Activated naive CD4-positive, alpha-beta T cell treated with anti-CD3 and anti-CD28 coated beads, Interleukin-2, amount 50 U/mL, for 72 hours (primary cell): ENCODE measurements at places on chromosomes 1 and 21. TPM values are rescaled to one million over a fixed set of nuclear protein-coding genes. Genes with fewer than 3 reads are reported as not detected.

DNA sequence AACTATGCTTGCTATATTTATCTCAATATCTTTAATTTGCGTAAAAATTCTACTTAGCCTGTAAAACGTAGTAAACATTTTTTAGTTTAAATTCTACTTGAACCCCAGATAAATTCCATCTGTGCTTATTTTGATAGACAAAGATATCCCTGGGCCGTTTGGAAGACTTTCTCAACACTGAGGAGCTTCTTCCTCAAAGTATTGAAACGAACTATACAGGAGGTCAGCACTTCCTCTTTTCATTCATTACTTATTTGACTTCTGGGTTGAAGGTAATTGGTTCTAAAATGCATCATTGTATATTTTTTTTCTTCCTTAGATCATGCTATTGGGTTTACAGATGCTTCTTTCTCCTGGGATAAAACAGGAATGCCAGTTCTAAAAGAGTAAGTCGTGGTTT is 74.7 kb downstream of the HSPA13 start:
- DNase-seq = no peak

- no peak for DNase-seq
These were observed 52.1 kb downstream of the COL6A1 start for GRCh38 chr21:46033410-46034400.

Gene LRRC3
- 4.8 TPM for total RNA-seq

GRCh38 chr1:175072099-175072951 is 4.7 kb downstream of the TNN start:
- DNase-seq = peak; percentile 27

DNA sequence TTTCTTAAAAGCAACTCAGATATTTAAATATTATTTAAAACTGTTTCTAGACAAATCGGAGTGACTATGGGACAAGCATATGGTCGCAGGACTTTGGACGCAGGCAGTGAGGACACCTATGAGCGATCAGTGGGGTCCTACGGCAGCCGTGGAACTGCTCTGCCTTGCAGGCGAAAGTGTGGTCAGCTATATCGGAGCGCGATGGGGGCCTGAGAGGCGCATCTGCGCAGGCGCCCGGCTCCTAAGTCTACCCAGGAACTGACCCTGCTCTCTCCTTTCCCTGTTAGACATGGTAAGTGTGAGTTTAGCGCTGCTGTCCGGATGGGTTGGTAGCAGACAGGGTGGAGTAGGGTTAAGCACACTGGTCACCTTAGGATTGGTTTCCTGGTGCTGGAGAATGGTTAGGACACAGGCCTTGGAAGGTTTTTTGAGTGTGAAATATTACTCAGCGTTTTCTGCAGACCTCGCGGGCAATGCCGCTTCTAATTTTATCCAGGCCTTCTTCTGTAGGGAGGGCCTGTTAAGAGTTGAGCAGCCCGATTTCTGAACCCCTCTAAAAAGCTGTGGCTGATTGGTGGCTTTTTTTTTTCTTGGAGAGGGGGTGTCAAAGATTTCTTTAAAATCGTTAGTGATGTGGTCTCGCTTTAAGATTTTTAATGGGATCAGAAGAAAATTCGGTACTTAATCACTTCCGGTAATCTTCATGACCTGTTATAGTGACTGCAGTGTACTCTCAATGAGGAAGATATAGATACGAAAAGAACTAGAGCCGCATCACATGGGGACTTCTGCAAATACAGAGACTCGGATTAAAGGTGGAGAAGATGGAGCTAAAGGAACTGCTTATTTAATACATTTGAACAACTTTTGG is at the start of gene RABGGTB:
Gene RABGGTB, plus strand, starts transcription at position 274 of the 871 bp plus-strand sequence. Its CDS starts 16 bp downstream, at position 290.
- DNase-seq = peak; percentile 93

DNA sequence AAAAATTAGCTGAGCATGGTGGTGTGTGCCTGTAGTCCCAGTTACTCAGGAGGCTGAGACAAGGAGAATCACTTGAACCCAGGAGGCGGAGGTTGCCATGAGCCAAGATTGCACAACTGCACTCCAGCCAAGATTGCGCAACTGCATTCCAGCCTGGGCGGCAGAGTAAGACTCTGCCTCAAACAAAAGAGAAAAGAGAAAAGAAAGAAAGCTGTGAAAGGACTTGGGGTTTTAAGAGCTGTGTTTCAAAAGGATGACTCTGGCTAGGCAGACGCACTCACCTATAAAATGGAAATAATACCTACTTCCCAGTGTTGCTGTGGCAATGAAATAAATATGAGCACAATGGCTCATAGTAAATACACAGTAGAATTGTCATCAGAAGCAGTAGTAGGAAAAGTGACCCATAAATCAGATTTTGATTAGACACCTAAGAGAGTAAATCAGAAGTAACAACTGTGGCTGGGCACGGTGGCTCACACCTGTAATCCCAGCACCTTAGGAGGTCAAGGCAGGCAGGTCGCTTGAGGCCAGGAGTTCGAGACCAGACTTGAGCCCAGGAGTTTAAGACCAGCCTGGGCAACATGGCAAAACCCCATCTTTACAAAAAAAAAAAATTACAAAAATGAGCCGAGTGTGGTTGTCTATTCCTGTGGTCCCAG is 45.9 kb upstream of the PUM1 start:
- no peak for DNase-seq

DNA sequence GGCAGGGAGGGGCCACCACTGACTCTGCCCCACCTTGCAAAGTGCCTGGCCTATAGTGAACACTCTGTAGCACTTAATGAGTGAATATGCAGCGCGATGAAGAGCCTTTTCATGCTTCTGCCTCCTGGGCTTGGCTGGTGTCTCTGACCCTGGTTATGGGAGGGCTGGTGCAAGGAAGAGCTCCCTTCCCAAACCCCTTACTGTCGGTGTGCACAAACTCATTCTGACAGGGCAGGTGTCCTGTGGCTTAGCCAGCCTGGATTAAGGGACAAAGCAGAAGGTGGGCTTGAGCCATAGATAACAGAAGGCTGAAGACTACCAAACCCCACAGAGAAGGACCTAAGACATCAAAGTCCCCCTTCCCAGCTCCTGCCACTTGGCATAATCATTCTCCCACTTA is 2.0 kb upstream of the NCMAP start:
- no peak for DNase-seq

Gene NUP133
- 55.7 TPM for total RNA-seq

- DNase-seq = no peak
These were observed 363.5 kb downstream of the KCNH1 start for GRCh38 chr1:210770396-210770984.

DNA sequence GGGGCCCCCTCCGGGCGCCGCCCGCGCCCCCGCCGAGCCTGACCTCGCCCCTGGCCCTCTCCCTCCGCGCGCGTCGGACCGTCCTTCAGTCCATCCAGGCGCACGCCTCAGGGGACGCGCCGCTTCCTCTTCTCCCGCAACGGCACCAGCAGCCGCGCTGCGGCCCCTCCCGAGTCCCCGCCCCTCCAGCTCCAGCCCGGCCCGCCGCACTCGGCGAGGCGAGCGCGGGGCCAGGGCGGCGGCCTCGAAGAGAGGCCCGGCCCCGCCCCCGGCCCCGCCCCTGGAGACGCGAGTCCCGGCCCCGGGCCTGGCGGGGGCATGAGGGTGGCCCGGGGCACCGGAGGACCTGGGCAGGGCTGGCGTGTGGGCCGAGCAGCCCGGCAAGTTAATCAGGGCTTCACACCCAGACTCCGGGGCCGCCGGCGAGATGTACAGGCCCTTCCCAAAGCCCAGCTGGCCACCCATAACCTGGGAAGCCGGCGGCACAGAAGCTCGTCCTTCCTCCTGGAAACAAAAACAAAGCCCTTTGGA is at the start of gene IGSF3:
Gene IGSF3, minus strand, starts transcription at position 159 of the 531 bp plus-strand sequence. CDS start 1,407 bp downstream, outside the sequence.
- no peak for DNase-seq

Gene LHX4
- total RNA-seq = not detected

DNA sequence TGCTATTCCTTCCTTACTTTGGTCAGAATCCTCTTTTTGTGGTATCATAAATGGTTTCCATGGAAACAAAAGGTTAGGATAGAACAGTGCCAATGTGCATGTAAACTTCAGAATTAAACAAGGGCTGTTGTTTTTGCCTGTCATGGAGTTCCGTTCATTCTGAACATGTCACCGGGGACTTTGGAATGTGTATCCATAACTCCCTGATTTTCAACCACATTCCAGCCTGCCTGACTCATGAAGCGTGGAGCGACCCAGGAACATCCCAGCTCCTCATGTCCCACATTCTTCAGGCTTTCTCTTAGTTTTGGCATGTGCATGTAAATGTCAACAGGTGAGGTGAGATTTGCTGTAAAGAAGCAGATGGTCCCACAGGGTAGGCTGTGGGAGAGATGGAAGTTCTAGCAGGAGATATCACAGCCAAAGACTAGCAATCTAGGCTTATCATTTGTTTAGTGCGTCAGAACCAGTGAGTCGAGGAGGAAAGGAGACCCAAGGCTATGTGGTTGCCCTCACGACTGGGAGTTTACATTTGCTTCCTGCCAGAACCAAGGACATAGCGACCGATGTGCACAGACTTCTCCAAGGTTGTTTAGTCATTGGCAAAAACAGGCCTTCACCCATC is 23.0 kb upstream of the DNAJC11 start:
- DNase-seq = no peak

GRCh38 chr1:14323568-14324247 is 274.8 kb upstream of the KAZN start:
- no peak for DNase-seq

DNA sequence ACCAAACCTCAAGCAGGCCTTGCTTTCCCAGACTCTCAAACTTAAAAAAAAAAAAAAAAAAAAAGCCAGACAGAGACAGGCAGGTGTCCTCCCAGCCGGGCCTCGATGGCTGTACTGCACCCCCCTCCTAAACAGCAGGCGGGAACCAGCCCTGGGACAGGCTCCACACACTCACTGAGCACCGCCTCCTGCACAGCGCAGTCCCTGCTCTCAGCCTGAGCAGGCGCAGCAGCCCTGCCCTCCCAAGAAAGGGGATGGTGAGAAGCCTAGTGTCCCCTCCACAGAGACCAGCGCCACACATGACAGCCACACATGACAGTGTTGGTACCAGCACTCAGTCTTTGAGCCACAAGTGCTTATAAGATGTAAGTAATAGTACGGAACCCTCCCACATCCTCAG is 11.9 kb downstream of the MX2 start:
- DNase-seq = no peak

Gene TBX15
- not detected for total RNA-seq

DNA sequence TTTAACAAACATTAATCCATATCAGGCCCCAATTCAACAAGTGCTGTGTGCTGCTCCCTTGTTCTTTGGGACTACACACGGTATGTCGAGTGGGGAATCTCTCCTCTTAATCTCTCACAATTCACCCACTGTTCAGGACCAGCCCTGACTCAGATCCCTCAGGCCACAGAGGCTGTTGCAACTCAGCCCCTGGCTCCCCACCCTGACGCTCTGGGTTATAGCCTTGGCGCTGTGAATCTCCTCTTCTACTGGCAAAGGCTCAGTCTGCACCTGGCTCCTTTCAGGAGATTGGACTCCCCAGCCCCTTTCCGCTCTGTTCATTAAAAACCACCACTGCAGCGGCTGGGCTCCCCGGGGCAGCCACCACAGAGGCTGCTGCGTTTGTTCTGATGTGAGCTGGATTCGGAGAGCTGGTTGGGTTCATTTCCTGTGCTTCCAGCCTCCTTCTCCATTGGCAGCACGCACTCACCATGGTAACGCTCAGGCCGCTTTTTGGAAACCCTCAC is 13.0 kb downstream of the CAPN8 start:
- no peak for DNase-seq

GRCh38 chr21:45027241-45028196 is 46.9 kb upstream of the ADARB1 start:
- no peak for DNase-seq

Gene KRTAP13-2
- total RNA-seq = not detected

DNA sequence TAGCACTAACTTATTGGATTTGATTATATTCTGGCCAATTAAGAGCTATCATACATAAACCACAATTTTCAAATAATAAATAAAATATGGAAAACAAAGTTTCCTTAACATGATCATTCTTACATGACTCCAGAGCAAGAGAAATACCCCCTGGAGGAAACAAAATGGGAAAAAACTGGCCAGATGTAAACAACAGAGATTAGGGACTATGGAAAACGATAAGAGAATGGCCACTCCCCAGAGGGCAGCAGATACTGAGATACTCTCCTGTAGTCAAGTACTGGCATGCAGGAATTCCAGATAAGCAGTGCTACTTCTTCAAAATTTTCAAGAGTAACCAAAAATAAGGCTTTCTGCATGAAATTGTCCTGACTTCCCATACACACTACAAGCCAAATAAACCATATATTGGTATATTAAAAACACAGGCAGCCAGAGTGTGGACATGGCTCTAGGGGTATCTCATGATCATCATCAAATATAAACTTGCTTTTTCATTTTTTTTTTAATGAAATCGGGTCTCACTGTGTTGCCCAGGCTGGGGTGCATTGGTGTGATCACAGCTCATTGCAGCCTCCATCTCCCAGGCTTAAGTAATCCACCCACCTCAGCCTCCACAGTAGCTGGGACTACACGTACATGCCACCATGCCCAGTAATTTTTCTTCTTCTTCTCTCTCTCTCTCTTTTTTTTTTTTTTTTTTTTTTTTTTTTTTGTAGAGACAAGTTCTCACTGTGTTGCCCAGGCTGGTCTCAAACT is 118.5 kb downstream of the EIF4G3 start:
- no peak for DNase-seq

DNA sequence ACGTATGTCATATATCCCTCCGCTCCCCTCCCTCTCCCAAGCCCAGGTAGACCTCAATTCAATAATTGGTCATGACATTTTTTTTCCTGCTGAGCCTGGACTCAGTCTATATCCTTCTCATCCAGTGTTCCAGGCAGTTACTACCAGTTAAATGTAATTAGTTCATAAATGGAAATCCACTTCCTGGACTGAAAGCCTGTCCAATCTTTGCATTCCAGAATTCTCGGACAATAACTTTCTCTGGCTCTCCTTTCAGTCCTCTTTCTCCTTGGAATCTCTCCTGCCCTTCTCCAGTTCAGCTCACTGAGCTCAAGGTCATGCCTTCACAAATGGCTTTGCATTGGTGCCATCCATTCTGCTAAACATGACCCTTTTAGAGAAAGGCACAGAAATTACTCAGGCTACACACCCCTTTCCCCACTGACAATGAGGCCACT is 34.8 kb downstream of the VWA5B1 start:
- no peak for DNase-seq

GRCh38 chr1:227543283-227544066 is 19.9 kb upstream of the ZNF678 start:
- no peak for DNase-seq

GRCh38 chr1:163068716-163069115 is 445 bp upstream of the RGS4 start:
- DNase-seq = no peak
